ENCODE measurements at places on chromosomes 7 and 10.
A peak's percentile ranks its signal among the peaks of the same experiment; 100 is the strongest.

DNA sequence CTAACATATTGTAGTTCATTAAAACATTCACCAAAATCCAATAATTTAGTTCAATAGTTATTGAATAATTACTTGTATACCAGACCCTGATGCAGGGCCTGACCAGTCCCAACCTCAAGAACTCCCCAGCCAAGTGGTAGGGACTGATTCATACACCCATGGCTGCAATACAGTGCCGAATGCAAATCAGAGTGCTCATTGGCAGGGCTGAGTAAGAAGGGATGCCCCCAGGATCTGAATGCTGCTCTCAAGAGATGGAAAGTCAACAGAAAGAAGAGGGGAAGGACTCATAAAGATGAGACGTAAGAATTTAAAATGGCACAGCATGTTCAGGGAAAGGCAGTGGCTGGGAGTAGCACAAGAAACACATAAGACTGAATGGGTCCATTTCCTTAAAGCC lies 29.9 kb downstream of the ZNF438 start:
- no peak for DNase-seq

DNA sequence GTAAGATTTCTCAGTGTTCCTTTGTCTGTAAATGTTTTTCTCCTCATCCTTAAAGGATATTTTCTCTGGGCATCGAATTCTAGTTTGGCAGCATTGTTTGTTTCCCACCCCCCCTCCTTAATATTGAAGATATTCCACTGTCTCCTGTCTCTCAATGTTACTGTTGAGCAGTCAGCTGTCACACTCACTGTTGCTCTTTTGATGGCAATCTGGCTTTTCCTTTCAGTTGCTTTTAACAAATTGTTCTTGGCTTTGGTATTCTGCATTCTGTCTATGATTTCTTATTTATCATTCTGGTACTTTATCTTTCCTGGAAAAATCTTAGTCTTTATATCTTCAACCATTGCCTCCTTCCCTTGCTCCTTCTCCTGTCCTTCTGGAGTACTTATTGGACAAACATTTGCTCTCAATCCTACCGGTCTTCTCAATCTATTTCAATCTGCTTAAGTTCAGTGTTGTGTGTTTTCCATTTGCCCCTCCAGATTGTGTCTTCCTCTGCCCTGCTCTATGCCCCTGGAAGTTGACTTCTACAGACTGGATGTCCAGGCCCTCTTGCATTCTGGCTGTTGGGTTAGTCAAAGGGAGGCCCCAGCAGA lies 9.3 kb upstream of the GTPBP4 start:
- DNase-seq = no peak

DNA sequence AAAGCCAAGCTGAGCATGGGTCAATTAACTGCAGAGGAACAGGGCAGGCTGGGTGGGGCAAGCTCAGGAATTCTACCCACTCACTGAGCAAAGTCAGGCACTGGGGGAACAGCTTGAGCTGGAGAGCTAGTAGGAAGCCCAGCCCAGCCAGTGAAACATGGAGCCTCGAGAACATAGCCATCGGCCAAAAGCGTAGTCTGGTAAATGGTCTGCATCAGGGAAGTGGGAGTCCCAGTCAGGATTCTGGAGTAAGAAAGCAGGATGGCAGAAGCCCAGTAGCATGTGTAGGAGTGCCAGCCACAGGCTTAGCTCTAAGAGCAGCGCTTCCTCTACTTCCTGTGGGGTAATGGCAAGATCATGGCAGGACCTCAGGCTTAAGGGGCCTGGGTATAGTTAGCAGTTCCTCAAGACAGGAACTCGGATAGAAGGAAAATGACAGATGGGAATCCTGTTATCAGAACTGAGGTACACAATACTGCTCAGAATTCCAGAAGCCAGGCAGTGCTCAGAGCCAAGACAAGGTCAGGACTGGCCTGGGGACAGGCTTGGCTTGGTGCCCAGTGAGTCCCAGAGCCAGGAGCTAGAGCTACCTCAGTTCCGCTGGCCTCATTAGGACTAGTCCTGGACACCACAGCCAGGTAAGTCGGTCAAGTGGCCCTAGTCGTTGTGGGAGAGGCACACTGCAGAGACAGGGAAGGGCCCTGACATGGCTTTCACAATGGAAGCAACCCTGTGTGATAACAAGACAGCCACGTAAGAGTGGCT lies 65.4 kb upstream of the MXI1 start:
- no peak for DNase-seq

GRCh38 chr7:24701261-24702235 lies 55.7 kb downstream of the GSDME start:
- peak; percentile 64 for DNase-seq

- DNase-seq = no peak
These were observed 58.7 kb downstream of the UNCX start for GRCh38 chr7:1291357-1291689.

DNA sequence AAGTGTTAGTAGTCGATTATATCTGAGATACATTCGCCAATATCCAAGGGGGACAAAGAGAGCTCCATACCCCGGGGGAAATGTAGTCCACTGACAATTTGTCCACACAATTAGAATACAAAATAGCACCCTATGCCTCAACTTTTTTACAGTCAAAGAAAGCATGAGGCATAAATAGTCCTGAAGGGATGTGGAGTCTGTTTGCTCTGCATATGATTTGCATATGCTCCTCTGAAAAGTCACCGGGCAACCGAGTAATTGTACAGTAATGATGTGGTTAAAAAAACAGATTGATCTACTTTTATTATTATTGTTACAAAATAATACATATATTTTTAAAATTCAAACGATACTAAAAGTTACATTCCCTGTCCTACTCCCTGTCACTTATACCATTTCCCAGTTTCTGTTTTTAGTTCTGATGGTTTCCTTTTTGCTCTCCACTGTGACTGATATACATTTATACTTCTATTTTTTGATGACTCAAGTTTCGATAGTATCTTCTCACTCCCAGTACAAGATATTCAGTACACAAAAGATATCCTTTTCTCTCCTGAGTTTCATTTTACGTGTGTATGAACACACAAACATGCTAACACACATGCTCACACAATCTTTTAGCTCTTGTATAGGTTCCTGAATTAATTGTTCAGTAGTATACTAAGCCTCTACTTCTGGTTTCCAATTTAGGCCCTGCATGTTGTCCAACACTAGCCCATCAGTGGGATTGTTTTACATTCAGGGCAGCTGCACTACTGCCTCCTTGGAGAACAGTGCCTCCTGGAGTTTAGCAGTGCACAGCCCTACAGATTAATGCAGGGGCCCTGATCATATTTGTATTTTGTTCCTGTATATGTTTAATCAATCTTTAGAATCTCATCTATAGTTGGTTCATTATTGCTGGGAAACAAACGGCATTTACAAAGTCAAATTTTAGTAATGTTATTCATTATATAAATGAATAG lies 130.9 kb downstream of the TES start:
- DNase-seq = no peak

DNA sequence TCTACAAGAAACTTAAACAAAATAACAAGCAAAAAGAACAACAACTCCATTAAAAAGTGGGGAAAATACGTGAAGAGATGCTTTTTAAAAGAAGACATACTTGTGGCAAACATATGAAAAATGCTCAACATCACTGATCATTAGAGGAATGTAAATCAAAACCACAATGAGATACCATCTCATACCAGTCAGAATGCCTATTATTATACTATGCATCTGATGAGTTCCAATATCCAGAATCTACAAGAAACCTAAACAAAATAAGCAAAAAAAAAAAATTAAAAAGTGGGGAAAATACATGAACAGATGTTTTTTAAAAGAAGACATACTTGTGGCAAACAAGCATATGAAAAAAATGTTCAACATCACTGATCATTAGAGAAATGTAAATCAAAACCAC lies 29.6 kb upstream of the AKR1C3 start:
- no peak for DNase-seq

DNA sequence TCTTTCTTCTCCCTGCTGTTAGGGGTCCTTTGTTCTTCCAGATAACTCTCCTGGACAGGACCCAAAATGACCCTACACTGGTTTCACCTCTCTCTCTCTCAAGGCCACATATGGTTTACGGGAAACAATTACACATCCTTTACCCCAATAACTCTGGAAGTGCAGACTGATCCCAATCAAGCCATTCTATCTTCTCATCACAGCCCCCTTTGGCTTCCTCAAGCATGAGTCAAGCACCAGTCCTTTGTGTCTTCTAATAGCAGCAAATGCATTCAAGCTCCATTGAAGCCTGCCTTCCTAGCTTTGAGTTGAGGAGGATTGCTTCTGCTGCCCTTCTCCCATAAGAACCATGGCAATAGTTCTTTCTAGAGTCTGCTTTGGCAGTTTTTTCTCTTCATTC lies 20.2 kb downstream of the C10orf67 start:
- no peak for DNase-seq

DNA sequence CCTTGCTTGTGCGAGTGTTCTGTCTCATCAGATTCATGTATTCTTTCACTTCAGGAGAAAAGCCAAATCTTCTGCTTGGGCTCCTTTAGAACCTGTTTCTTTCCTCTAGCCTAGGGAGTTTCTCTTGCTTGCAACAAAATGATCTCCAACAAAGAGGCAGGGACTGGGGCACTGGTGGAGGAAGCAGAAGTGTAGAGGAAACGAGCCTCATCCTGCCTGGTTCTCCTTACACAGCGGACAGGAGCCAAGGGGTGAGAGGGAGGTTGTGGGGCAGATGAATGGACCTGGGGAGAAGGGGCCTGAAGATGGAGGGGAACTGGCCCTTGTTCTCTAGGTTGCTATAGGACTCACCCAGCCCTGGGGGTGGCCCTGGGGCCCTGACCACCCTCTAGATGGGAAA lies 141.1 kb downstream of the PKD1L1 start:
- no peak for DNase-seq

DNA sequence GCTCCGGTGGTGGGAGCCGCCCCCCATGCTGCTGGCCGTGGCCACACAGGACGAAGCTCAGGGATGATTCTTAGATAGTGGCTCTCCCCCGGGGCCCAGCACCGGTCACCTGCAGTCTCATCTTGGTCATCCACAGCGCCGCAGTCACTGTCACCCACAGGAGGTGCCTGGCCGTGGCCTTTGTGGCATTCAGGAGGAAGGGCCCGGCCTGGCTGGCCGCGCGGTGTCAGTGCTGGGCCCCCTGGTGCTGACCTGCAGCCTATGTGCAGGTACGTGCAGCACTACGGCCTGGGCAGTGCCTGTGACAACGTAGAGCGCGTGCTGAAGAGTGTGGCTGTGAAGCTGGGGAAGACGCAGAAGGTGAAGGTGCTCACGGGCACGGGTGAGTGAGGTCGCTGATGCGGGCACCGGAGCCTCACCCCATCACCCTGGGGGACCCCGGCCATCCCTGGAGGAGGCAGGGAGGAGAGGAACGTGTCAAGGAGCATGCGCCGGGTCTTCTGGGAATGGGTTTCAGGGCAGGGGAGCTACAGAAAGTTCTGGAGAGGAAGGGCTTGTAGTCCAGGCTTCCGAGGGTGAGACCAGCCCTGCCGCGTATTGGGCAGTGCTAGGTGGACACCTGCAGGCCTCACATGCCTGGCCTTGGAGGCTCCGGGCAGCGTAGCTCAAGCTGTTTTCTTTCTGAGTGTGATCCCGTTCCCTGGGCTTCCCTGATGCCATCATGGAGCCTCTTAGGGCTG lies 5.0 kb downstream of the SPRN start:
- DNase-seq = no peak

DNA sequence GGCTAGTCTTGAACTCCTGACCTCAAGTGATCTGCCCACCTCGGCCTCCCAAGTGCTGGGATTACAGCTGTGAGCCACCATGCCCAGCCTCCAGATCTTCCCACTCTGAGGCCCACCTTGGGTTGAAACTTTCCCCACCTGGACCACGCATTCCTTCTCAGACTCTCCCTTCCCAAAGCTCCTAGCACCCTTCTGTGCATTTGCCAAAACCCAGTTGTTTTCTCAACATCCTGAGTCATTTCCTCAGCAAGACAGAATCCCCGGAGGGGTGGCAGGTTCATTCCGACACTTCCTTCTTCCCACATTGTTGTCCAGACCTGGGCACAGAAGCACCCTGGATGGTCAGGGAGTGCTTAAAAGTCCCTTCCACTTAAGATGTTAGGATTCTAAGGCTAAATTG lies 28.9 kb downstream of the BAG3 start:
- no peak for DNase-seq

DNA sequence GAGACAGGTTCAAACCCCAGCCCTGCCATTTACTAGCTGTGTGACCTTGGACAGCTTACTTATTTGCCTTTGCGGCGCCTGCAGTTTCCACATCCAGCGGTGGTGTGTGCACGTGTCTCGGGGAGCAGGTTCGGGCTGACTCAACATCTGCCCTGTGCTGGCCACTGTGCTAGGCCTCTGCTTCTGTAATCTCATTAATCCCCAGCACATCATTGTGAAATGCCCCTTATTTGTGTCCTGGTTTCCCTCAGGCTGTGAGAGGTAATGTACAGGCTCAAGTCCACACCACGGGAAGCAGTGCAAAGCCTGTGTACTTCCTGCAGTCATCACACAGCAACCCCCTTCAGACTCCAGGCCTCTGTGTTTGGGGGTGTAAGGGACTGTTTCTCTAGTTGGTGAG lies 285.7 kb downstream of the RPS24 start:
- DNase-seq = no peak

- no peak for DNase-seq
These were observed 227.3 kb downstream of the TCF7L2 start for GRCh38 chr10:113177156-113177935.

- no peak for DNase-seq
These were observed 52.4 kb upstream of the TNS3 start for GRCh38 chr7:47634273-47634672.
